ENCODE measurements at places on chromosomes 2 and 18.

GRCh38 chr2:228700638-228701037, 519.2 kb upstream of the SPHKAP start:
- DNase-seq: peak; percentile 72

DNA sequence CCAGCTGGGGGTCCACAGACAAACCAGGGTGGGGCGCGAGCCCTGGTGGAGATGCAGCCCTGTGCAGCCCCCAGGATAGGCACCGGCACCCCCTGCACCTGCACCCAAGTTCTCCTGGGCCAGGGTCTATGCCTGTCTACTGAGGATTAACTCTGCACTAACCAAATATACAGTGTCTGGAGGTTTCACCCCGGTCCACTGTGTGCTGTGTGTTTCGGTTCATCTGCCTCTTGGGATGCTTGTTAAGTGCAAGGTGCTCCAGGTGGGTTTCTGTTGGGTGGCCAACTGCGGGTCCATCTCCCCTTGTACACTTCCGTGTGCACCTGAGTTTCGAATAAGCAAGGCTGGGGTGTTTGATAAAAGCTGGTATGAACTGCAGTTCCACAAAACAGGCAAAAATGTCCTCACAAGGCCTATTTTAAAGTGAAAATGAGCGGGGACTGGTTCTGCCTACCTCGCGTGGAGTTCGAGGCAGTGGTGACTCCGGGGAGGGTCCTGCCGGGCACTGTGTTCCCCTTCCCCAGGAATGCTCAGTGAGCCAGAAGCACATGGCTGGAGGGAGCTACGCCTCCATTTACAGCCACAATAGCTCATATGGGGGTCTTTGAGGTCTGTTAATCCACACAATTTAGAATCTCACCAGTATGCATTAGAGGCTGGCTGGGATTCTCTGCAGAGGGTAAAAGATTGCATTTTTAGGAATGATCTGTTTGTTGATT, 70.7 kb downstream of the EDAR start:
- DNase-seq: no peak

DNA sequence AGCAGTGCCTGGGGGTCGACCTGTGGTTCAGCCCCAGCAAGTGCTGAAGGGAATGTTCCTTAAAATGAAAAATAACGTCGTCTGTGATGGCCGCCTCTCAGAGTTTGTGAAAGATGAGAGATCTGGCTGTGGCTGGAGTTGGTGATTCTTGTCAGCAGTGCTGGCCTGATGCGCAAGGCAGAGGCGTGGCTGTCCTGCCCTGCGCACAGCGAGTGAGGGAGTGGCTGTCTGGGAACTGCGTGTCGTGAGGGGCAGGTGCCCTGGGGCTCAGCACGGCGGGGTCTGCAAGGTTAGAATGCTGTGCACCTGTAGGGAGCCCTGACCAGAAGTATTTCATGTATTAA, 8.8 kb downstream of the NFATC1 start:
- no peak for DNase-seq

GRCh38 chr2:100820523-100821254, 750 bp downstream of the NPAS2 start:
- no peak for DNase-seq

DNA sequence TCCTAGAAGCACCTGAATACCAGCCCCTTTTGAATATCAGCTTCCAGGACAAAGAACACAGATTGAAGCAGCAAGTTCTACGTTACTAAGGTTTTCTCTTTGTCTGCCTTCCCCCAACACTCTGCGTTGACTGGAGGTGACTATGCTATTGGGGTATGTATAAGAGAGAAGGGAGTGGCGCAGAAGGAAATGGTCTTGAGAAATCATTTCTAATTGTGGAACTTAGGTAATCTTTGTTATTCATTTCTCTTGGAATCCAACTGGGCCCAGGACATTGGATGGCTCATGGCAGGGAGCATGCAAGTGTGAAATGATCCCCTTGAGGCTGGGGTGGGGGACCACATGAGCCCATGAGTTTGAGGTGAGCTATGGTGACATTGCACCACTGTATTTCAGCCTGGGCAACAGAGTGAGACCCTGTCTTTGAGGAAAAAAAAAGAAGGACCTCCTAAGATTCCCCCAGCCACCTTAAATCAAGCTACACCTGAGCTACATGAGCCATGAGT, 29.7 kb downstream of the XDH start:
- DNase-seq: peak; percentile 96

GRCh38 chr2:240614391-240614790, 10.9 kb upstream of the GPR35 start:
- DNase-seq: no peak

DNA sequence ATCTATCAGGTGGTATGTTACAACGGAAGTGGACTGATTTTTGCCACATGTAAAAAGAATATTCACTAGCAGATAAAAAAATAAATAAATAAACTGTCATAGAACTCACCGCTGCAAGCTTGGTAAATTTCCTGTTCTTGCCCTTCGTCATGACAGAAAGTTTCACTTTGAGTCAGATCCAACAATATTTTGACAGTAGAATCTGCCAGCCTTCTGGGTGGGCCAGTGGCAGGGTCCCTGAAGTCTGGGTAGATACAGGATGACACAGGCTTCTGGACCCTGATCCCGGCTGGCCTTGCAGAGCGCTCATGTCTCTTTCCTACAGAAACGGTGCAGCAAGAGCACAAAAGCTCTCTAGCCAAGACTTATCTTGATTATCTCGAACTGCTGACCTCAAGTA, 97.8 kb upstream of the PMAIP1 start:
- no peak for DNase-seq

- DNase-seq: no peak
Observed at GRCh38 chr18:11150271-11150615, 874 bp upstream of the PIEZO2 start.

- no peak for DNase-seq
Observed at GRCh38 chr2:212929116-212929515, 222.3 kb downstream of the IKZF2 start.

DNA sequence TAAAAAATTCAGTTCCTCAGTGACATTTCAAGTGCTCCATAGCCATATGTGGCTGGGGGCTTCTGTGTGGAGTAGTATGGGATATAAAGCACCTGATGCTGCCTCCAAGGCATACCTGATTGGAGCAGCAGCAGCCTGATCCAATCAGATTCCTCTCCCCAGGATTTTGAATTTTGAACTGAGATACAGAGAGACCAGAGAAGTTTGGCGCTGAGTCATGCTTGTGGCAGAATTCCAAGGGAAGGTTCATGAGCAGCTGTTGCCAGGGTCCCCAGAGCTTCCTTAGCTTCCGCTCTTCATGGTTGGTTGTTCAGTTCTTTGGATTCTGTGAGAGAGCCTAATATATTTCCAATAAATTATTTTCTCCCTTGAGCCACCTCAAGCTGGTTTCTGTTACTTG, 29.0 kb upstream of the CFAP36 start:
- DNase-seq: peak; percentile 76

- no peak for DNase-seq
Observed at GRCh38 chr2:26850505-26850904, 2.6 kb downstream of the DPYSL5 start.

- DNase-seq: no peak
Observed at GRCh38 chr2:202067589-202067988, 5.5 kb upstream of the KIAA2012 start.

- no peak for DNase-seq
Observed at GRCh38 chr2:196640031-196640548, 575 bp downstream of the CCDC150 start.

DNA sequence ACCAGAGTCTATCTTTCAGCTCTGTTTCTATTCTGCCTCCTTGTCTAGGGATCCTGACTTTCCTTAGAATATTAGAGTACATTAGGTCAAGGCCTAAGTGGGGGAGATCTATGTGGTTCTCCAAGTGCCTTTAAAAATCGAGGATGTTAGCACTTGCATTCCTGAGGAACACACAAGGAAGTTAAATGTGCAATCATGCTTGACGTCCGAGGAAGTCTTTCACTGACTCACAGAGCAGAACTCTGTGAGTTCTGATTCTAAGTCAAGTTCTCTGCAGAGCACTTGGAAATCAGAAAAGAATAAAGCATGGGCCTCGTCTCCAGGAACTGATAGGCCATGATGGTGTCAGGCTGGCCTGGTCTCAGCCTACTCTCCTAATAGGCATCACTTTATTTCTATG, 17.2 kb downstream of the FHOD3 start:
- DNase-seq: peak; percentile 92

DNA sequence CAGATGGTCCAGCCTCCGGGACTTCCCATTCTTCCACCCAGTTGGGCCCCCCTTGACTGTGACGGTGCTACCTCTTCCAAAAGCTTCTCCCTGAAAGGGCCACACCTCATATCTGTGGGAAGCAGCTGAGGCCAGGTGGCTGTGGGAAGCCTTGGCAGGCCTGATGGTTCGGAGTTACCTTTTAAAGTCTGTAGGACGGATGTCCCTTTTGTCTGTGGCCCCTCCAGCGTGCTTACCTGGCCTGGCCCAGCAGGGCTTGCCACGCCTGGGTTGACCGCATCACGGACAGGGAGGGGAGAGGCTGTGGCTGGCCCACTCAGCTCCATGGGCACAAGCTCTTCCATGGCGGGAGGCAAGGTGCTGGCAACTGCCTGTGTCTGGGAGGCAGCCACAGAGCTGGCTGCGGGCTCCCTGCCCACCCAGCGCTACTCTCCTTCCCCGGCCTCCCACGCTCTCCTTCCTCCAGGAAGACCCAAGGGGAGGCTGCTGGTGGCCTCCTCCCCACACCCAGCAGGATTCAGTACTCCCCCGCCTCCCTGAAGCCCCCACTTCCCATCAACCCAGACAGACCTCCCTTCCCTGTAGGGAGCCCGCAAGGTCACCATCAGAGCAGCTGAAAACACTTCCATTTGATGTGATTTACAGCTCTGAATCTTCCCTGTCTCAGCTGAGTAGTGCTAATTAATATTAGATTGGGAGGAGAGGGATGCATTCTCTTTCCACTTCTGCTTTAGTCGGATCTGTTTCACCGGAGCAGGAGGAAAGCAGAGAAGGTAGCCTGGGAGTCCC, 52.8 kb downstream of the EDAR start:
- no peak for DNase-seq

GRCh38 chr2:2464643-2465042, 133.6 kb upstream of the MYT1L start:
- no peak for DNase-seq

GRCh38 chr2:158953926-158954763, 14.3 kb upstream of the TANC1 start:
- DNase-seq: peak; percentile 89

DNA sequence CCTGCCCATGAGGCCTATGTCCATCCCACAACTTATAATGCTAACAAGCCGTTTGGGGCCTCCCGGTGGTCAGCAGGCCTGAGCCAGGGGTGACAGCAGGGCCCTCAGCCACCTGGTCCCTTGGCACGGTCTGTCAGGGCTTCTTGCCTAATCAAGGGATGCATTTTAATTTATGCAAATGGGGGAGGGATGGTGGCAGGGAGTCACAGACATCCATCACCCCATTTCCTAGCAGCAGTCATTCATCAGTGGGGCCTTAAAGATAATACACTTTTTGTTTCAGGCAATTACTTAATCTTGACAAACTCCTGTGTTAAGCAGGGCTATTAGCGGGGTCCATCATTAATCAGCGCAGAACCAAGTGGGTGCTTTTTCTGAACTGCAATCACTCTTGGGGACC, 174.5 kb downstream of the GLI2 start:
- no peak for DNase-seq

DNA sequence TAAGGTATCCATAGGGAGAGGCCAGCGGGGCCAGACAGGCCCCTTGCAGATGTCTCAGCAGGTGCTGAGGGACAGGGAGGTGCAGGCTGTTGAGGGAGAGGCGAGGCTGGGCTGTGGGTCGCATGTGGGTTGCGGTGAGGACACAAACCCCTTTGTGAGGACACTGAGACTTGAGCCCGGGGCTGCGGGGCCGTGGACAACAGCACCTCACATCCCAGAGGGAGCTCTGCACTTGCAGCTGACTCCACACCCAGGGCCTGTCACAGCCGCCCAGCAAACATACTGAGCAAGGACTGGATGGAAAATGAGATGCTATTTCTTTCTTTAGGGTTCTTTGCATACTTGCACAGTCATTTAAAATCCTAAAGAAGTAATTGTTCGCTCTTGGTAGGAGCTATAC, 95.3 kb upstream of the NFATC1 start:
- DNase-seq: no peak

- DNase-seq: peak; percentile 42
Observed at GRCh38 chr18:59509481-59510442, 150.7 kb upstream of the LMAN1 start.

DNA sequence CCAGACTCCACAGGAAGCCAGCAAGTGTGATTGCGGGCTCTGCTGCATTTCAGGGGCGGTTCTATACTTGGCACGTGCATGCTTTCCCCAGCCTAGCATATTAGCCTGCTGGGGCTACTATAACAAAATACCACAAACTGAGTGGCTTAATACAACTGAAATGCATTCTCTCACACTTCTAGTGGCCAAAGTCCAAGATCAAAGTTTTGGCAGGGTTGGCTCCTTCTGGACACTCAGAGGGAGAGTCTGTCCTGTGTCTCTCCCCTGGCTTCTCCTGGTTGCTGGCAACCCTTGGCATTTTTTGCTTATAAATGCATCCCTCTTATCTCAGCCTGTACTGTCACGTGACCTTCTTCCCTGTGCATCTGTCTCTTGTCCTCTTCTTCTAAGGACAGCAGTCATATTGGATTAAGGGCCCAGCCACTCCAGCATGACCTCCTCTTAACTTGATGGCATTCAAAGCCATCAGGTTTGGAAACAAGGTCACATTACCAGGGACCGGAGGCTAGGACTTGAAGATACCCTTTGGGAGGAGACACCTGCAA, 138.7 kb downstream of the RNF152 start:
- no peak for DNase-seq

- peak; percentile 35 for DNase-seq
Observed at GRCh38 chr18:3104190-3105054, 91.5 kb upstream of the LPIN2 start.

- no peak for DNase-seq
Observed at GRCh38 chr2:223185638-223186037, 133.6 kb downstream of the KCNE4 start.

GRCh38 chr2:67451086-67451832, 54.1 kb downstream of the ETAA1 start:
- peak; percentile 83 for DNase-seq

DNA sequence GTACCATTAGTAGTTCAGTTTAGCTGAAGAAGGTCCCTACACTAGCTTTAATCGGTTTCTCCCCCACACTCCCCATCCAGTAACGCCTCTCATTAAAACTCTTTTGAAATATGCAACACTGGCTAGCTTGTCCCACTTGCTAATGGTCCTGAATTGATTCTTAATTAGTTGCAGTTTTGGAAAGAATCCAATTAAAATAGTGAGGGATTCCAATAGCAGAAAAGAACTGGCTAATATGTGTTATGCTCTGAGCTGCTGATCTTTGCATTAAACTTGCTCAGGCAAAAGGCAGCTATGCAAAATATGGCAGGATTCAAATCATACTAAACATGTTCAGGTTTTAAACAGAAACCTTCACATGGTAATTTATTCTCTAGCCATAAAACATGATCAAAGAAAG, 252.5 kb upstream of the HNRNPA3 start:
- DNase-seq: no peak

Data from fibroblast of skin of right biceps (primary cell).